ENCODE measurements at places on chromosomes 7 and 10. TPM values are rescaled to one million over a fixed set of nuclear protein-coding genes. Genes with fewer than 3 reads are reported as not detected.

GRCh38 chr10:73209705-73210104 is 37.4 kb downstream of the DNAJC9 start:
- no peak overlapping the region for H3K27ac ChIP-seq
- H3K4me1 ChIP-seq: no peaks in the 10 kb centered on the region
- no peak for DNase-seq
- no peaks in the 10 kb centered on the region for H3K27me3 ChIP-seq

DNA sequence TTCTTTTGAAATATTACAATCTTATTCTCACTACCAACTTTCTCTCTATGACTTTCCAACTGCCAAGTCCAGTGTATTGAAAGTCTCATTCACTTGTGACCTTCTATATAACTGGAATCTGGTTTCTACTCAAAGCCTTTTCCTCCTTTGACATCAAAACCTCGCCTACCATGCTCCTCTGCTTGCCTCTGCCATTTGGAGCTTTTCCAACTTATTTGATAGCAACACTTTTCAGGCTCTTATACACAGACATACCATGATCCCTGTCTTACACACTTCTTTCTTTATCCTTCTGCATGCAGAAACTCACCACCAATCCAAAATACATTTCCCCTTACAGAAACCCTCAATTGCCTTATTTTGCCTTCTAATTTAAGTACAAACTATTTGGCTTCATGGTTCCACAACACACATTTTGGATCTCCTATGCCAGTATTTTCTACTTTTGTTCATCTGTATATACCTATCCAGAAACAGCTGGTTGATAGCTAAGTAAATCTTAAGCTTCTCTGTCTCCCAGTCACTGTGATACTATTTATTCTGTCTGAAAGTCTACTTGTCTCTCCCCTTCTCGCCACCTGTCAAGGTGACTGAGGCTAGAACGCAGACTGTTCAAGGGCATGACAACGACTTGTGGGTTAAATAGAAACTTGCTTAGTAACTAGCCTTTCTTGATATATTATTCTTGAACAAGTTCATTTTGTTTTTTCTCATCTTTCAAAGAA is 22.4 kb downstream of the GNG11 start:
- no peak overlapping the region for H3K4me3 ChIP-seq
- H3K27me3 ChIP-seq: peaks cover 2% of the 10 kb centered on the region
- H3K27ac ChIP-seq: no peak overlapping the region
- DNase-seq: no peak
- H3K36me3 ChIP-seq: no peaks in the 10 kb centered on the region
- H3K4me1 ChIP-seq: no peaks in the 10 kb centered on the region

- no peaks in the 10 kb centered on the region for H3K4me1 ChIP-seq
- no peak for DNase-seq
- no peaks in the 10 kb centered on the region for H3K27me3 ChIP-seq
- H3K27ac ChIP-seq: no peak overlapping the region
These were observed 257.9 kb downstream of the FGFR2 start for GRCh38 chr10:121340271-121340831.

GRCh38 chr7:124667312-124668153 is 98.1 kb downstream of the GPR37 start:
- no peak overlapping the region for H3K4me3 ChIP-seq
- H3K36me3 ChIP-seq: no peaks in the 10 kb centered on the region

GRCh38 chr7:107879400-107880035 is 11.5 kb upstream of the DLD start:
- peak; percentile 58 for DNase-seq
- H3K27ac ChIP-seq: no peak overlapping the region
- peaks cover 6% of the 10 kb centered on the region for H3K4me1 ChIP-seq
- H3K27me3 ChIP-seq: peaks cover 7% of the 10 kb centered on the region

The TMEM178B gene
- 0.10 TPM for total RNA-seq

The RBM33 gene
- total RNA-seq: 196 TPM

The ABHD11 gene
- total RNA-seq: 19.3 TPM

The SORCS1 gene
- not detected for total RNA-seq

The OPALIN gene
- not detected for total RNA-seq

Measured in CD4-positive, CD25-positive, alpha-beta regulatory T cell (primary cell).